ENCODE measurements at places on chromosomes 16 and 17.

DNA sequence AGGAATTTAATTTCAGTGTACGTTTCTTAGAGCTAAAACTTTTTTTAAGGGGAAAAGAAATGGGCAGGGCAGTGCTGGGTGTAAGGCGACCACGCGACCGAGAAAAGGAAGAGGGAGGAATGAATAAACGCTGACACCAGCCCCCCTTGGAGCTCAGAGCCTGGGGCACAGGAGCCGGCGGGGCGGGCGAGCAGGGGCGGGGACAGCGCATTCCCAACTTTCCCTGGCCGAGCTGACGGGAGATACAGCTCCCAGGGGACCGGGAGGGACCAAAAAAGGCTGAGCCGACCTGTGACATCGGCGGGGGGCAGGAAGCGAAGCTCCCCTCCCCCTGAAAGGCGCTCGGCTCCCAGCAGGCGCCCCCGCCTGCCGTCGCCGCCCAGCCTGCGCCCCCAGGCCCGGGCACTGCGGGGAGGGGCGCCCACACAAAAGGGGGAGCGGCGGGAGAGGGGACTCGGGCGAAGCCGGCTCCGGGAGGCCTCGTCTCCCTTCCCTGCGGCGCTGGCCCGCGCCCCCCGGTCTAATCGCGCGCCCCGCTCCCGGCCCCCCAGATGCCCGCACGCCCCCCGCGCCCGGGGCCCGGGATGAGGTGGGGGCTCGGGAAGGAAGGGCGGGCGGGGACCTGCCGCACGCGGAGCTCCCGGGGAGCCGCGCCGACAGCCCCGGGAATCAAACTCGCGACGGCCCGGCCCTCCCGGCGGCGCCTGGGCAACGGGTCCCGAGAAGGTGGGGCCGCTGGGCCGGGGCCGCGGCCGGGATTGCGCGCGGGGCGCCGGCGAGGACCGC lies 622 bp downstream of the CUEDC1 start:
- DNase-seq, result peak; percentile 75

GRCh38 chr17:6427279-6427781 lies 7.6 kb downstream of the AIPL1 start:
- DNase-seq, result no peak

- no peak for DNase-seq
Measured at GRCh38 chr16:6560306-6561100, 772.1 kb upstream of the RBFOX1 start.

DNA sequence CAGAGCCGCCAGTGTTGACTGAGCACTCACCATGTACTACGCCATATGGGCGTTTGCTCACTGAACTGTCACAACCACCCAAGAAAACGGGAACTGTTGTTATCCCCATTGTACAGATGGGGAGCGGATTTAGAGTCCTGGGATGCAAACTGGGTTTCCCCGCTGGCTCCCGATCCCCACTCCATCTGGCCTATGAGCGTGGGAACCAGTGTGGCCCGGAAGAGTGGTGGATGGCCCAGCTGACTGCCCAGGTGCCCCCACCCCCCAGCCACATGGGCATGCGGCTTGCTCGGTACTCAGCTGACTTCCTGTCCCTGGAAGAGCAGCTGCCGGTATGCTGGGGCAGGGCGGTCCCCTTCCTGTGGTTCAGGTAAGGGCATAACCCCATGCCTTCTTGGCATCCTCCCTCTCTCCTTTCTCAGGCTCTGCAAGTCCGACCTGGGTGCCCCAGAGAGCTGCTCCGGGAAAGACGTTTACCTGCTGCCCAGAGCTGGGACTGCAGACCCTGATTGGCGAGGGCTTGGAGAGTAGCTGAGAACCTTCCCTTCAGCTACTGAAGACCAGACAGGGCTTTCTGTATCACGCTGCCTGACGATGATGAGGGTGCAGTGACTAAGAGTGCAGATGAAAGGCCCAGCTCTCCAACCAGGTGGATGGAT lies 16.2 kb downstream of the SOCS3 start:
- DNase-seq, result no peak

- no peak for DNase-seq
Measured at GRCh38 chr16:46729326-46729995, 18.7 kb downstream of the MYLK3 start.

- DNase-seq, result no peak
Measured at GRCh38 chr17:17689312-17689711, 8.1 kb downstream of the RAI1 start.

DNA sequence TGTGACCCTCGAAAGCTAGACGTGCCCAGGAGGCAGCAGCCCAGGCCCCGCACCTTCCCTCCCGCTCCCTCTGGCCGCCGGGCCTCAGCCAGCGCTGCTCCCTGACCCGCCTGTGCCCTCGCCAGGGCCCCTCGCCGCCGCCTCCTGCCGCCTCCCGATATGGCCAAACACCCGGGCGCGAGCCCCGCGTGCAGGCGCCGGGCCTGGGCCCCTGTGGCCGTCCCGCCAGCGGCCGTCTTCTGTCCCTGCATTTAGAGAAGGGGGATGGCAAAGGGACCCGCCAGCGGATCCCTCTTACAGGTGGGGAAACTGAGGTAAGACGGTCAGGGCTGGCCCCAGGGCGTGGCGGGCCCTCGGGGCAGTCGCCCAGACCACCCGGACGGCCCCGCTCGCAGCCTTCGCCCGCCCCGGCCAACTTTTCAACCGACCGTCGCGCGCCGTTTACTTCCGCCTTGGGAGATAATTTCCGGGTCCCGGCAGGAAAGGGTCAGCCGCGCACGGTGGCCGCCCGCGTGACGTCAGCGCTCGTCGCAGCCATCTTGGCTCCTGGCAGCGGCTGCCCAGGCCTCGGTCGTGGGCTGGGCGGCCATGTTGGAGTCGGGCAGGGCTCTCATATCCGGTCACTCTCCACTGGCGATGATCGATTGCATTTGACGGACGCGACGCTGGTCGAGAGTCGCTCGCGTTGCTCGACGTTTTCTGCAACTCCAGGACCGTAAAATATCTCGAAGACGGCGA lies 7.0 kb upstream of the GNG13 start:
- DNase-seq, result peak; percentile 95

DNA sequence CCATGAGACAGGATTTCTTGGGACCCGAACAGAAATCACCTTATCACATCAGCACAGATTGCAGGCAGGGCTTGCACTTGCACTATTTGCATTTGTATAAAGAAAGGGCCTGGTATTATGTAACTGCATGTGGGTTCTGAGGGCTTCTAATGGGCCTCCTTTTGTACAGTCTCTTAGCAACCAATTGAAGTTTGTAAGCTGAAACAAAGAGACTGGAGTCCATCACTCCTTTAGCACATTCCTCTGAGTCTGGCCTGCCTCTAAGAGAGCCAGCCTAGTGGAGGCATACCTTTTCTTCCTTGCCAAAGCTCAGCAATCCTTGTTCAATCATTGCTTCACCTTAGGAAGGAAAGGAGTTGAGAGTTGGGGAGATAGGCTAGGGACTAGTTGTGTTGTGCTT lies 387.1 kb downstream of the XYLT1 start:
- DNase-seq, result no peak

DNA sequence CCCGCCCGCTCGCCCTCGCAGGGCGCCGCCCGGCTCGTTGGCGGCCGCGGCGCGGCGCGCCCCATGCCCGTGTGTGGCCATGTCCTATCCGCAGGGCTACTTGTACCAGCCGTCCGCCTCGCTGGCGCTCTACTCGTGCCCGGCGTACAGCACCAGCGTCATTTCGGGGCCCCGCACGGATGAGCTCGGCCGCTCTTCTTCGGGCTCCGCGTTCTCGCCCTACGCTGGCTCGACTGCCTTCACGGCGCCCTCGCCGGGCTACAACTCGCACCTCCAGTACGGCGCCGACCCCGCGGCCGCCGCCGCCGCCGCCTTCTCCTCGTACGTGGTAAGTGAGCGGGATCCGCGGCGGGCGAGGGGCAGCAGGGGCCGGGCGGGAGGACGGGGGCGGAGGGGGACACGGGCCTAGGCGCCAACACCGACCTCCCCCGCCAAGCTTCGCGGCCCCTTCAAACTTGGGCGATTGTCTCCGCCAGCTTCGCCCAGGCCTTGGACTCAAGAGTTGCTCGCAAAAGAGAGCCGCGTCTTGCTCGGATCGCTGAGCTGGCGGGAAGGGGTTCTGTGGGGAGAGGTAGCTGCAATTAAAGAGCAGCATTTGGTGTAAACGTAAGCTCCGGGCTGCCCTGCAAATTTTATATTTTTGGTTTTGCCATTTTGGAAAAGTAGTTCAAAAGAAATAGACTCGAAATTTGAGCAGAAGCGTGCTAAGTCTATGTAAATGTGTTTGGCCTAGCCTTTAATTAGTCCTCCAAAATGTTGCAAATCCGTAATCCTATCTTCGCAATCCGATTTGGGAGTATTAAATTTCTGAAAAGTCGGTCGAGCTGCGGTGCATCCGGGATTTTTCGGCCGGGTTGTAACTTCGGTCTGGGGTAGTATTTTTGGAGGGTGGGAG lies 702 bp downstream of the IRX5 start:
- no peak for DNase-seq

DNA sequence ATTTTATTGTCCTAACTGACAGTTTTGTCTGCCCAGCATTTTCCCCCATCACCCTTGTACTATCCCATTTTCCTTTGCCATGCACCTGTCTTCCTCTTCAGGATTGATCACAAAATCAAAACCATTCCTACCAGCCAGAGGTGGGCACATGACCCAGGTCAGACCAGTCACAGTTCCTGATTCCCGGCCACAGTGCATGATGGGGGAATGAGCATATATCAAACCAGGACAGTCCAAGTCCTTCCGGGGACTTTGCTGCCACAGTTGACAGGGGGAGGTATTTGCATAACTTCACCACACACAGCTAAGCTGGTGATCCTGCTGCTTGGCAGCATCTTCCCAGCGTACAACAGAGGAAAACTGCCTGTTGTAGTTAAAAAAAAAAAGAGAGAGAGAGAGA lies 493.9 kb downstream of the WWOX start:
- no peak for DNase-seq

DNA sequence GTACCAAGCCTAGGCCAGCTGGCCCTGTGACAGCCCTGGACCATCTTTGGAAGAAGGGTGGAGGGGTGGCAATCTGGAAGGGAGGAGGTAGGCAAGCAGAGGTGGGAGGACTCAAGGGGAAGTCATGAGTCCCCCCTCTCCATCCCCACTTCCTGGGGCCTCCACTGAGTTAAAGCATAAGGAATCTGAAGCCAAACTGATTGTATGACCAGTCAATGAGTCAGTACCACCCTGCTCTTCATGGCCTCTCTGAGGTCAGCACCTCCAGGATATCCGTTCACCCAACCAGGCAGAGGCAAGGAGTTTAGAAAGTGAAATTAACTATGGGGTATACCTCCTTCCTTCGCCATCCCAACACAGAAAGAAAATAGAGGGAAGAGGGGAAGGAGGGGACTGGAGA lies 272.7 kb downstream of the SOX9 start:
- no peak for DNase-seq

DNA sequence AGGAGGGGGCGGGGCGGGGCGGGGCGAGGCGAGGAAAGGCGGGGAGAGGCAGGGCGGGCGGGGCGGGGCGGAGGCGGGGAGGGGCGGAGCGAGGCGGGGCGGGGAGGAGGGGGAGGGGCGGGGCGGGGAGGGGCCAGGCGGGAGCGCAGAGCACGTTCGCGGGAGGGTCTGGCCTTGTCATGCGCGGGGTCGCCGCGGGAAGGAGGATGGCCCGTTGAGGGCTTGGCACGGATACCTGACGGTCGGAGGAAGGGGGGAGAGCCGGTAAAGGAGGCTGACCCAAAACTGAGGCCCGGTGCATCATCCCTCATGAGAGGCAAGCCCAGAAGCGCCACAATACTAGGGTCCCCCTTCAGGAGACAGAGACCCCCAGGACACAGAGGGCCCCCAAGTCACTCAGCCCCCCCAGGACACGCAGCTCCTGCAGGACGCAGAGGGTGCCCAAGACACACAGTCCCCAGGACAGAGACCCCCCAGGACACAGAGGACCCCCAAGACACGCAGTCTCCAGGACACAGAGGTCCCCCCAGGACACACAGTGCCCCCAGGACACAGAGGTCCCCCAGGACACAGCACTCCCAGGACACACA lies 593 bp upstream of the WDR45B start:
- DNase-seq, result peak; percentile 54

Data from hindlimb muscle (tissue), 1 donor.